SK-MEL-5 (cell line): ENCODE measurements at places on chromosomes 6 and 20. TPM values are rescaled to one million over a fixed set of nuclear protein-coding genes. Genes with fewer than 3 reads are reported as not detected.
A peak's percentile ranks its signal among the peaks of the same experiment; 100 is the strongest.

DNA sequence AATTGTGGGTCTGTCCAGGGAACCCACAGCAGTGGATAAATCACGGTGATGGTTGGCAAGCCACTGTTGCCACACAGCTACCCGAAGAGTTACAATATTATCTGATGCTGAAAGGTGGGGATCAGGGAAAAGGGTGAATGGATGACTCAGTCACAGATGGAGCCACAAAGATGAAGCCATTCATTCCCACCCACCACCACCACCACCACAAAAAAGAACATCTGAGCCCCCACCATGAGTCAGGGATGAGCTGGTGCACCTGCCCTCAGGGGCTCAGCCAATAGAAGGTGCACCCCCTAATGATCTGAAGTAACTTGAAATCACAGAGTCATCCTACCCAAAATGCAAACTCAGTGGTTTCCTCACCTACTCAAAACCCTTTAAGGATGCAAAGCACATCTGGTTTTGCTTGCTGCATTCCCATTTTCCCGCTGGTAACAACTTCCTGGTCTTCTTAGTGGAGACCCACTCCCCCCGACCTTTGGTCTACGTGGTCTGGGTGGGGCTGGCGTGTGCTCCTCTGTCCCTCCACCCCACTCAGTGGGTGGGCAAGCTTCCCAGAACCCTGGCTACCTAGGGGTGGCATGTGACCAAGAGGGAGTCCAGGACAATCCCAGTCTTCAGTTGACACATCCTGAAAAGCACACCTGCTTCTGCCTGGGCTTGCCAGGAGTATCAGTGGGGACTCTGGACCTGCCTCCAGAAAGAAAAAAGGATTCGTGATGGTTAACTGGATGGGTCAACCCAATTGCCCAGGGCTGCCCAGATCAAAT lies 125.5 kb downstream of the ANKRD60 start:
- DNase-seq, result no peak

GRCh38 chr20:29497261-29497671 lies 1760.2 kb upstream of the DEFB115 start:
- peak; percentile 97 for DNase-seq

DNA sequence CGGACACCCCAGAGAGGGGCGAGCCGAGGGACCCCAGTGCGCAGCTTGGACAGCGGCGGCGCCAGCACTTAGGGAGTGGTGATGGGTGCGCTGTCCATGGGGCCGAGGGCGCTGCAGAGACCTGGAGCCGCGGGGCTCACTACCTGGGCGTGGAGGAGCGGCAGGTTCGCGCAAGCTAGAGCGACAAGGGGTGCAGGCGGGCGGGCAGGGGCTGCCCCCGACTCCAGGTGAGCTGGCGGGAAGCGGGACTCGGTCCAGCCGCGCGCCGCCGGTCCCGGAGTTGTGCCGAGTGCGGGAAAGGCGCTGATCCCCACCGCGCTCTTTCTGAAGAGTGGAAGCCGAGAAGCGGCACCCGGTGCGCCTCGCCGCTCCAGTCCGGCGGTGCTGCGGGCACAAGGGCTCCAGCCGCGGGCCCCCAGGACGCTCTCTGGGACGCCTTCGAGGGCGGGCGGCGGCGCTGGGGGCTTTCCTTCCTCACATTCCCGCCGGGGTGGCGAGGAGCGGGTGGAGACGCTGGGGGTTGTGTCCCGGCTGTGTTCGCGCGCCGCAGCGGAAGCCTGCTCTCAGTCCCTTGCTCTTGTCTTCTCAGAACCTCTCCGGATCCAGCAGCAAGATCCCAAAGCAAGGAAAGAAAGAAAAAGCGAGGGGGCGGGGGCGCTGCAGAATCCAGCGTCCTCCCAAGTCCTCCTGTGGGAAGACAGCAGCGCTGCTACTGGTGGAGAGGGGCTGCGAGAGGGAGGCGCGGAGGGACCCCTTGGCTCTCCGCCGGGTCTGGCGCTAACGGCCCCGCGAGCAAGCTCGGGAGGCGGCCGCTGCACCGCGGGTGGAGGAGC lies at the start of gene B3GAT2:
B3GAT2 (minus strand) TSS at position 610 of the 833 bp plus-strand sequence. CDS start 631 bp downstream, outside the sequence.
- DNase-seq, result no peak

DNA sequence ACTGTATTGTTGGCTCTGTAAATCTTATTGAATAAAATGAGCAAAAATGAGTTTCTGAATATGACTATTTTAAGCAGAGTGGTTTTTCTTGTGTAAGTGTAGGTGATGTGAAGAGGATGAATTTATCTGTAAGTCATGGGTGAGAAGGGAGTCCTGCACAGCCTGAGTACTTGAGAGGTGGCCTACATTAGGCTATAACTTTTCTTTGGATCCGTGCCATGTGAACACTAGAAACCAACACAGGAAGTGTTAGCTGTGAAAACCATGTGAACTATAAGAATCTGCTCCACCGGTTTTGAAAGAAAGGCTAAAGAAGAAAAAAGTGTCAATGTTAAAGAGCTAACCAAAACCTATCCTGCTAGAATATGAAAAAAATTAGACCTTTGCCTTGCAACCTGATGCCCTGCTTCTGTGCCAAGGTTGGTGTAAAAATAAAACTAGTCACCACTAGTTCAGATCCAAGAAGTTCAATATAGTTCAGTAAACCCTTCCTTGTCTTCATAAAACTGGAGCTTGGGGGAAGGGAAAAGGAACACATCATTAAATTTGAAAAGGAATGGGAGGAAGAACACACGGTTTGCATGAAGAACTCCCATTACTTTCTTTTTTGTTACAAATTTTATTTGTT lies 21.3 kb downstream of the PLCB1 start:
- no peak for DNase-seq

- no peak for DNase-seq
These were observed 300.9 kb upstream of the MAP3K7 start for GRCh38 chr6:90887764-90888163.

DNA sequence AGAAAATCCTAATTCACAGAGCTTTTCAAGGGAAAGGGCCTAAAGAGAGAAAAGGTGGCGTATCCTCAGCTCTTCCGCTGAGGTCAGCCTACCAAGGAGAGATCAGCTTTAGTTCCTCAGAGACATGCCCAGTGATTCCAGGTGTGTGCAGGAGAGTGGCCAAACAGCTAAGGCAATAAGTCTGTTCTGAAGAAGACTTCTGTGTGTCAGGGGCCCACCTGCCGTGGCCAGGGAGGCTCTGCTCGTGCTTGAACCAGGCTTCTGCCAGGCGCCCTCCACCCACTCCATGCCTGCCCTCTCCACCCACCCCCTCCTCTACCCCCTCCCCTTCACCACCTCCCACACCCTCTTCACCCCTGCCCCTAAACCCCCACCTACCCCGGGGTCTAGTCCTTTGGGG lies 67.4 kb upstream of the ARMC2 start:
- DNase-seq, result no peak

DNA sequence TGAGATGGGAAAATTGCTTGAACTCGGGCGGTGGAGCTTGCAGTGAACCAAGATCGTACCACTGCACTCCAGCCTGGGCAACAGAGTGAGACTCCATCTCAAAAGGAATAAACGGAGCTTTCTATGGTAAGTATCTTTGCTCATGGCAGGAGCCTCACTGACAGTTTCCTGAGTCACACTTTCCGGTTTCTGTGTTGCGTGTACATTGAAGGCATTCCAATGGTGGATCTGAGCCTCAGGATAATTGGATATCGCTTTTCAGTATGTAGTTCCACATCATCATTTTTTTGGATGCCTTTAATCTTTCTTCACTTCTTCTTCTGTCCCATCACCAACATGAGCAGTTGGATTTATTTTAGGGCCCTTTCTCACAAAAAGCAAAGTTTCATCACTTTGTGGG lies 28.6 kb upstream of the GTSF1L start:
- DNase-seq, result no peak

DNA sequence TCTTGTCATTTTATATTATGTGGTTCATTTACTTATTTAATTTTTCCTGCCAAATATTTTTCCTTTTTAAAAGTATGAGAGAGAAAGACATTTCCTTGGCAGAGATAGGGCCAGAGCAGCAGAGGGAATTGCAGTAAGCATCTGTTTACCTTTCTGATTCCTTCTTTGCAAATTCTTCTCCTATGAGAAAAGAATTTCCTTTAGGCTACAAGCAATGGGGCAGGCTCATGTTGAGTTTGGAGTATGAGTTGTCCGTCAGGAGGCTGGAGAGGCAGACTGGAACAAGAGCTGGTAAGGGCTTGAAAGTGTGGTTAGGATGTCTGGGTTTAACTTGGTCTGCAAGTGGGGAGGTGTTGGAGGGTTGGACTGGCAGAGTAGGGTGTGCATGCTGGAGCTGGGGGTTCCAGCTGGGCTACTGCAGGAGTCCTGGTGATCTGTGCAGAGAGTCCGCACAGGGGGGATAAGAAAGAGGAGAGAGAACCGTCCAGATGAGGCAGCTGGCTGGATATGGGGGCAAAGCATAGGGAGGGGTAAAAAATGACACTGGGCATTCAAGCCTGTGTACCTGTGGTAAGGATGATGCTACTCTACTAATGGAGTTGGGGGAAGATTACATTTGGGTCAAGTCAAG lies 19.7 kb downstream of the TIAM2 start:
- DNase-seq, result no peak

GRCh38 chr6:12241493-12242175 lies 48.5 kb upstream of the EDN1 start:
- DNase-seq, result no peak

- DNase-seq, result no peak
These were observed 26.3 kb downstream of the BHLHE23 start for GRCh38 chr20:62980380-62980960.

- no peak for DNase-seq
These were observed 98.3 kb downstream of the BMP7 start for GRCh38 chr20:57167971-57168701.

- no peak for DNase-seq
These were observed 13.1 kb upstream of the POPDC3 start for GRCh38 chr6:105192707-105193465.

DNA sequence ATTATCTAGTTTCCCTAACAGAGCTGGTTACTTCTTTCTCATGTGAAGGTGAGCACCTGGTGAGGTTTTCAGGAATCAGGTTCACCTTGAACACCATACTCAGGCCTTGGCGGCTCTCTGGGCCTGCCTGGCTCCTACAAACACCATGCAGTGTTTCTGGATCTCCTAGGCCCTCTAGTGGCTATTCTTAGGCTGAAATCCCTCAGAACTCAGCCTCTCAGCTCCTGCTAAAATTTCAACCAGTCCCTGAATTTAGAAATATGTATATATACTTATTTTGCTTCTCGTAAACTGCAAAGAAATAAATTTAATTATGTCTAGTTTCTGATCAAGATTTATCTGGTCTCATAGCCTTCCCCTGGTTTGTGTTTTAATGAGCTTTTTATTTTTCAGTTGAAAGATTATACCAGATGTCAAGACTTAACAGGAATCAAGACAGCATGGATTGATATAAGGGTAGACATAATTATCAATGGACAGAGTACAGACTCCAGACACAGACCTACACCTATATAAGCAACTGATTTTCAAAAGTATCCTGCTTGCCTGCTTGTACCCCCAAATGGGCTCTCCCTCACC lies 55.9 kb downstream of the ANKEF1 start:
- DNase-seq, result peak; percentile 72

DNA sequence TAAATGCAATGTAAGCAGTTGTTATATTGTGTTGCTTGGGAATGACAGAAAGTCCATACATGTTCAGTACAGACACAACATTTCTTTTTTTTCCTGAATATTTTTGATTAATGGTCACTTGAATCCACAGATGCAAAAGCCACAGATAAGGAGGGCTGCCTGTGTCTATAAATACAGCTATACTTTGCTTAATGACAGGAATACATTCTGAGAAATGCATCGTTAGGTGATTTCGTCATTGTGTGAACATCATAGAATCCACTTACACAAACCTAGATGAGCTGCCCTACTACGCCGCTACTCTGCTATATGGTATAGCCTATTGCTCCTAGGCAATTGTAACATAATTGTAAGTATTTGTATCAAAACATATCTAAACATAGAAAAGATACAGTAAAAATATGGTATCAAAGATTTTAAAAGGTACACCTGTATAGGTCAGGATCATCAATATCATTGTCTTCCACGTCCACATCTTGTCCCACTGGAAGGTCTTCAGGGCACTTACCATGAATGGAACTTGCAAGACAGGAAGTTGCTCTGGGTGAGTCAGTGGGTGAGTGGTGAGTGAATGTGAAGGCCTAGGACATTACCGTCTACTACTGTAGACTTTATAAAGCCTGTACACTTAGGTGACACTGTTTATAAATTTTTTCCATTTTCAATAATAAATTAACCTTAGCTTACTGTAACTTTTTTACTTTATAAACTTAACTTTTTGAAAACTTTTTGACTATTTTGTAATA lies 27.9 kb upstream of the POPDC3 start:
- no peak for DNase-seq

- peak; percentile 92 for DNase-seq
These were observed 234.9 kb downstream of the KCNQ5 start for GRCh38 chr6:72856801-72857200.

The ENPP5 gene
- 2.0 and 3.0 TPM in 2 replicates for total RNA-seq

The ARMC2 gene
- 2.6 and 3.4 TPM in 2 replicates for total RNA-seq

The LRP11 gene
- 25.5 and 27.3 TPM in 2 replicates for total RNA-seq

The DUSP15 gene
- total RNA-seq, result 6.2 and 6.6 TPM in 2 replicates
